ENCODE measurements at places on chromosomes 6 and 20.

DNA sequence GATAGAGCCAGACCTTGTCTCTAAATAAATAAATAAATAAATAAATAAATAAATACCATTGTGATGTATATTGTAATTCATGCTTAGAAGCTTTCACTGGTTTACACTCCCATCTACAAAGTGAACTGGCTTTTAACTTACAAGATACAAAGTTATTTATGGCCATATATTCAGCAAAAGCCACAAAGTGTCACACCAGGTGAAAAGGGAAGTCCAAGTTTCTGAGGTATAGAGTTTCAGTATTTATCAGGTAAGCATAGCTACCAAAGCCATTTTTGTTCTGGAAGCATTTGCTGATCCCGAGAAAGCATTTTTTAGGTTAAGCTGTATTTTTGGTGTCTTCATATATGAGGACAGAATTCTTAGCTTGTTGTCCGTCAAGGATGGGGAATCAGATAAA is 22.1 kb upstream of the PKIG start:
- DNase-seq: no peak

- no peak for DNase-seq
Measured at GRCh38 chr20:36478137-36478905, 63.0 kb upstream of the MYL9 start.

DNA sequence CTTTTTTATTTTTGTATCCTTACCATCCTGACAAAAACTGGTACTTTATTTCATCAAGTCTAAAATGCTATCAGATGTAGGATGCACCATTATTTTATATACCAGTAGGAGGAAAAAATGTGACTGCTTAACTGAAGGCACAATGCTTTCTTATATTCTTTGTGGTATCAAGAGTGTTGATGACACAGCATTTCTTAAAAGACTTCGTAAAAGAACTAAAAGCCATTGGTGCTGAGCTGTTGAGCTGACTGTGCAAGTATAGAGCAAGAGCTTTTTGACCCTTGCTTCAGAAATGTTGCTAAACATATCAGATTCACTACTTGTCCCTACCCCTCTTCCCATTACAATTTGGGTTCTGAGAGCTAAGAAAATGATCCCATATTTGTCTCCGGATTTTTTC is 17.5 kb downstream of the SF3B5 start:
- DNase-seq: no peak

DNA sequence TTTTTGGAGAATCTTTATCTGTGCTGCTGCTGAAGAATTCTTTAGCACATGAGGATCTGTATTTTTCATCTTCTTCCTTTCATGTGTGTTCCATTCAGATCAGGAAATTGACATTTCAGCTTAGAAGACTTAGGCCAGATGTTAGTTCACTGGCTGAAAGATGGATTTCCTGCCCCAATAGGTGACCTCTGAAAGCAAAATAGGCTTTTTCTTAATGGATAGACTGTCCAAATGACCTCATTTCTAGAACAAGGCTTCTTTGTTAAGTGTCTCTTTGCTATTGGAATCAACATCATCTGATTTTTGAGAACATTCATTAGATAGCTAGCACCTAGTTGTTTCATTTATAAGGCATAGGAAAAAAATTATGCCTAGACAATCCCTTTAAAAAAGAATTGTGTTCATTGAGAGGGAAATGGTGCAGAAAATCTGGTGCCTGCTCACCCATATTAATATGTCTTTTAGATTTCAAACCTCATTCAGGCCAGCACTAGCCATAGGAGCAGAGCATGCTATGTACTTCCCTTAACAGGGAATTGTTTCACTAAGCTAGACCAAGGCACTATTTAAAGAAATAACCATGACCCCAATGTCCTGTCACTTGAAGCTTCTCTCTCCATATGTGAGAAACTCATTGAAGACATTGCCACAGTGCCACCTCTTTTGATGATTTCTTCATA is 13.6 kb upstream of the SASH1 start:
- DNase-seq: no peak

All from stimulated activated CD4-positive, alpha-beta T cell treated with anti-CD3 and anti-CD28 coated beads, Interleukin-1b, Interleukin-23, amount 100 ng/mL, for 1 hour (primary cell).